Activated CD8-positive, alpha-beta memory T cell treated with anti-CD3 and anti-CD28 coated beads, Interleukin-2, amount 10 ng/mL, durations not matched to agents 7 days and 5 days (primary cell): ENCODE measurements at places on chromosomes 12 and 14.
A peak's percentile ranks its signal among the peaks of the same experiment; 100 is the strongest.

DNA sequence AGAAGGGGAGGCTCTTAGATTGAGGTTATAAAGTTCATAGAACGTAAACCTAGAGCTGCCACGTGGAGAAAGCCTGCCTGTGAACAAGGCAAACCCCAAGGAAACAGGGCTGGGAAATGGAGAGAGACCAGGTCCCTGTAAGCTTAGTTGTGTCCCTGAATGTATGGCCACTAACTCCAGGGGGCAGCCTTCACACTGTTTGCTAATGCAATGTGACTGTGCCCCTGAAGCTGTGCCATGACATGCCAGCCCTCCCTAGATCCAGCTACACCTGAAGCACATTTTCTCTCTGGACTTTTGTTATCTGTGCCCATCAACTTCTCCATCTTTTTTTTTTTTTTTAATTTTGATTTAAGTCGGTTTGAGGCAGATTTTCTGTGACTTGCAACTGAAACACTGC lies 60.6 kb upstream of the TMCC3 start:
- DNase-seq: peak; percentile 44

- DNase-seq: peak; percentile 71
These were observed at the start of gene KCNMB4 for GRCh38 chr12:70365648-70366518. Gene KCNMB4, plus strand, starts transcription at chr12:70366290. Its CDS starts 445 bp downstream, at chr12:70366735.

- no peak for DNase-seq
These were observed 44.3 kb downstream of the PELI2 start for GRCh38 chr14:56162476-56162875.

DNA sequence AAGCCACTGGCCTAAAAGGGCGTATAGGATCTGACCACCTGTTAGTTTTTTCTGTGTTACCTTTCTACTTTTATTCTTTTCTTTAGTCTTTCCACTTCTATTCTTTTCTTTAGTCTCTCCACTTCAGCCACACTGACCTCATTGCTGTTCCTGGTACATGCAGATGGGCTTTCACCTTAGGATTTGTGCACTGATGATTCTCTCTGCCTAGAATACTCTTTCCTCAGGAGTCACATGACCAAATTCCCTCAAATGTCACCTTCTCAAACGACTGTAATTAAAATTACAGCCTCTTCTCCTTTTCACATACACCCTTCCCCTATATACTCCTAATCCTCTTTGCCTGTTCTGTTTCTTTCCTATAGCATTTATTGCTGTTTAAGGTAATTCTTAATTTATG lies 36.0 kb downstream of the GPHN start:
- DNase-seq: no peak

- no peak for DNase-seq
These were observed 67.7 kb downstream of the ACADS start for GRCh38 chr12:120793357-120793756.

- DNase-seq: no peak
These were observed 20.1 kb upstream of the PSEN1 start for GRCh38 chr14:73116079-73116665.

GRCh38 chr14:32635061-32635719 lies 303.5 kb upstream of the NPAS3 start:
- no peak for DNase-seq

GRCh38 chr14:95663226-95663797 lies 22.9 kb upstream of the TCL1B start:
- DNase-seq: no peak

- DNase-seq: no peak
These were observed 486.7 kb downstream of the APAF1 start for GRCh38 chr12:99131751-99132199.

- DNase-seq: no peak
These were observed 15.5 kb downstream of the PLEK2 start for GRCh38 chr14:67396381-67396970.
